GM23248 (cell line): ENCODE measurements at places on chromosomes 5 and 9. TPM values are rescaled to one million over a fixed set of nuclear protein-coding genes. Genes with fewer than 3 reads are reported as not detected.
A peak's percentile ranks its signal among the peaks of the same experiment; 100 is the strongest.

DNA sequence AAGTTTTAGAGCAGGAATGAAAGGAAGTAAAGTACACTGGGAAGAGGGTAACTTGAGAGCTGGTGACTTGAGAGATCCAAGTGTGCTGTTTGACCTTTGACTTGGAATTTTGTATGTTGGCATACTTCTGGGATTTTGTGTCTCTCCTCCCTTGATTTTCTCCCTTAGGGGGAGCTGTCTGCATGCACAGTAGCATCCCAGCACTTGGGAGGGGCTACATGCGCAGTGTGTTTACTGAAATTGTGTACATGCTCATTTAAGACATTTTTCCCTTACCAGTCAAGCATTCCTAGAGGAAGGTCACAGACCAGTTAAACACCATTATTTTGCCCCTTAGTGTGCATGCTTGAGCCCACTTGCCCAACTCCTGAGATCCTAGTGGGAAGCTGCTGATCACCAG, 120.1 kb downstream of the ZNF622 start:
- peak; percentile 21 for DNase-seq

- no peak for DNase-seq
Measured at GRCh38 chr9:27193886-27194285, 84.9 kb downstream of the TEK start.

GRCh38 chr9:694092-694402, 147.4 kb upstream of the DMRT1 start:
- DNase-seq, result no peak

GRCh38 chr5:175544108-175544511, 65.8 kb downstream of the SFXN1 start:
- DNase-seq, result no peak

DNA sequence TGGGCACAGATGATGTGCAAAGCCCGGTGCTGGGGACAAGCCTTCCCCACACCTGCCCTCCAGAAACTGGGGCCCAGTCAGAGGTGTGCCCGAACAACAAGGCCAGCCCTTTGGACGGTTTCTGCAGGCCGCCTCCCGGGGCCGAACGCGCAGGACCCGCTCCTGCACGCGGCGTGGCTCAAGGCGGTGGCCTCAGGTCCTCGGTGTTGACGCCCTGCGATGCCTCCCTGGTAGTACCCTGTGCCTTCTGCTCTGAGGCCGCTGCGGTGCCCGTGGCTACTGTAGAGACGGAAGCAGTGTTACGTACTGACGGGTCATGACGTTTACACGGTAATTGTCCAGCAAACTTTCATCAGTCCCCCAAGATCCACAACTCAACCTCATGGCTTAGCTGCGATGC, 33.5 kb upstream of the FANCC start:
- no peak for DNase-seq

DNA sequence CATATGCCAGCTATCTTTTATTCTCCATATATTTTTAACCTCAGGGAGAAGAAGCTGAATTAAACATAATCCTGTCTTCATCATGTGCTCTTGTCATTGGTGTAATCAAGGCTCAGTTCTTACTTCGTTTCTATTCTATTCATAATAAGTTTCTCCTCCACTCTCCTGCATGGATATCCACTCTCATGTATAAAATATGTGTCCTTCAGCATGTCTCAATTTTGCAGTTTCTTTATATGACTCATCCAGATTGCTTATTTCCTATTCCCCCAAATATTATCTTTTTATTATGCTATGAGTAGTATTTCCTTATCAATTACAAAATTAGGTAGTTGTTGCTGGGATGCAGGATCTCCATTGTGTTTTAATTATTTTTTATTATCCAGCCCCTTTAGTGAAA, 643.7 kb upstream of the ACO1 start:
- DNase-seq, result no peak

- DNase-seq, result no peak
Measured at GRCh38 chr9:117334101-117334500, 80.8 kb downstream of the ASTN2 start.

DNA sequence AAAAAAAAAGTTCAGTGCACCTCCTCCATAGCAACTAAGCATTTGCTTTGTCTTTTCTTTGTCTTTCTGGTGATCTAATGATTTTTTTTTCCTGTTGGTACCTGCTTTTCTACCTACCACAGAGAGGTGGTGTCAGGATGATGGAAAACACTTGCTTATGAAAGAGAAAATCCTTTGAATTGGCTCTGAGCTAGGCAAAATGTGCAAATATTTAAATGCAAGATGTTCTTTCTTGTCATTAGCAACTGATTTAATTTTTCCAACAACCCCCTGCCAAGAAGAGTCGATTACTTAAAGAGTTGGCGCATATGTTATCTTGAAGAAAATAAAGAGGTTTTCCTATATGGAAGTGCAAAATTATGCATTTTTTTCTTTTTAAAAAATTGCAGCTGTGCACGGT, 37.7 kb downstream of the TNC start:
- no peak for DNase-seq

DNA sequence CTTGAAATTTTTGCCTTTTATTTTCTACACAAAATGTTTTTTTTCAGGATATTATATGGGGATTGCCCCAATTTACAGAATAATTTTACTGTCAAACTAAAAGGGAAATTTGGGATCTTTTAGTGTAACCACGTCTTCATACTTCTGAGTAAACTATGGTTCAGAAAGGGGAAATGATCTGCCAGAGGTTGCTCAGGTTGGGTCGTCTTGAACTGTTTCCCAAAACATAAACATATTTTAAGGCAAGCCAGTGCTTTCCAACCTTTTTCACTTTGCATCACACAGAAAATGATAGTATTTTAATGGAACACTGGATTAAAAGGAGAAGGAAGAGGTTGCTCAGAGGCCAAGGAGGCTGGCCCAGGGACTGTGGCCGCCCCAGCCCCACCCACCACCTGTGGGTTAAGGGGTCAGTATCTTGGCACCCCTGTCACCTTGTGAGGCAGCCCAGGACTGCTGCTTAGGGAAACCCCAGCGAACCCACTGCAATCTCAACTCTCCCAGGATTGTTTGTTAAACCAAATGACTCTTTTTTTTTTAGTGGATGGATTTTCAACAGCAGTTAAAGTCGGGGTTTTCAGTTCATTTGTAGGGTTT, 142.7 kb upstream of the DHFR start:
- DNase-seq, result no peak

DNA sequence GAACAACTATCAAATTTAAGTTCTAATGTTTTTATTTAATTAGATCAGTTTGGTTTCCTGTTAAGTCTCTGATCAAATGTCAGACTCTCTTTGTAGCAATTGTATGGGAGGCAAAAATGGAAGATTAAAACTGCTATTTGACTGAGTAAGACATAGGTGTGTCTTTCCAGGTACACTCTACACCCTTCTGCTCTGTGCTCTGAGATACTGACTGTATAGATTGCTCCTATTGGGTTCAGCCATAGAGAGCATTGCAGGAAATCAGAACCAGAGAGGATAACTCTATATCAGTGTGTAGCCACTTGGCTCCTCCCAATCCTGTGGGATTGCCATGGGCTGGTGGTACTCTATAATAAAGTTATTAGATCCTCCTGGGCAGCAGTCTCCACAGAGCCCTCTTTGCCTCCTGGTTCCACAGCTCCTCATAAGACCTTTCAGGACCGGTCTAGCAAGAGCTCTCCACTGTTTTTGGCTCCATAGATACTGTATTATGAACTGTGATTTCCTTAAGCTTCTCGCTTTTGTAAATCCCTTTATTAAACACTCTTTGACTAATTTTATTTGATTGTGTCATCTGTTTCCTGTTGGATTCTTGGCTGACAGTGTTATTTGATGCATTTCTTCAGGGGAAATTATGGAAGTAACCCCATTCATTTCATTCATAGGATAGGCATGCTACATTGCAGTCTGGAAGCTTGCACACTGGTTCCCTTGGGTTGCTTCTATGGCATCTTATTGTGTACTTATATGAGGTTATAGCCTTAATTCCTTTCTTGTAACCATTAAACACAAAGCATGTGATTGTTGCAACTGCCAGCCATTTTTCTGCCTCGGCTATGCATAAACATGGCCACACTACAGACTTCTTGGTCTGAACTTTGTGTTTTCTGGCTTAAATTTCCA, 115.6 kb downstream of the VCAN start:
- peak; percentile 34 for DNase-seq

DNA sequence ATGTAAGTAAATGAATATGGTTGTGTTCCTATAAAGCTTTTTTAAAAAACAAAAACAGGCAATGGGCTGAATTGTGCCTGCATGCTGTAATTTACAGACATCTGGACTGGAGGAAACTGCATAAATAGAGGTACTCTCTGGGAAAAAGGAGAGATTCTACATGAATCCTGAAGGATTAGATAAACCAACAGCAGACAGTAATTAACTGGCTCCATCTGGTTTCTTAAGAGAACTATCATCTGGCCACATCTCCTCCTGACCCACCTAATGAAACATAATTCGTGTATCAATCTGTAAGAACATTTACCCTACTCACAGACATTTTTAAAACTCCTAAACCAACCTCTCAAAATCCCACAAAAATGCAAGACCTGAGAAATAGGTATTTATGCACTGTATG, 528.1 kb upstream of the ST8SIA4 start:
- no peak for DNase-seq

DNA sequence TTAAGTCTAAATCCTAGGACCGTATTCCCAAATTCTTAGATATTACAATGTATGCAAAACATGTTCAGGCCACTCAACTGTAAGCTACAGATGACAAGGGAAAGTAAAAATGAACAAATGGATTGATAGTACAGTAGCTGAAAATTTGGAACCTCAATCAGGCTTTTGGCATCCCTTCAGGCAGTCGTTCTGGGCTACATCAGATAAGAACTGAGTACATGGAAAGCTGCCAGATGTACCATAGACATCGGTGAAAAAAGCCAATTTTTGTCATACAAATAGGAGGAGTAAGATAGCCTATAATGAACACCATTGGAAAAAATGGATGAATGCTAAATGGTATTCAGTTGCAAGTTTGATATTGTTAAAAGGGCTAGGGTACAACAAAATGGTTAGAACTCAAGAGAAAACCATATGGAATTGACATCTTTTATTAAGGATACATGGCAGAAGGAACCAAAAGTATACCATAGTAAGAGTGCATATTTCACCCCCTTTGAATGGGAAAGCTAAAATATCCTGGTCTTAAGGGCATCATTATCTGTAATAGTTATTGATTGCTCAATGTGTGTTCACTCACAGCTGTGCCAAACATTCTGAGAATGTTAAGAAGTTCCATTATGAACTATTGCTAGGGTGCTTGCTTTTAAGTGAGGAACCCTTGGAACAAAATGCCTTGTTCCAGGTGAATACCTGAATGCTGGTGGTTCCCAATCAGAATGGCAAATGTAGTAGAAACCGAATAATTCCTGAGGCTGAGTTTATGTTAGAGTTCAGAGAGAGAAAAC, 86.4 kb downstream of the NR3C1 start:
- peak; percentile 44 for DNase-seq

- no peak for DNase-seq
Measured at GRCh38 chr5:131991593-131992324, 19.7 kb downstream of the ACSL6 start.

DNA sequence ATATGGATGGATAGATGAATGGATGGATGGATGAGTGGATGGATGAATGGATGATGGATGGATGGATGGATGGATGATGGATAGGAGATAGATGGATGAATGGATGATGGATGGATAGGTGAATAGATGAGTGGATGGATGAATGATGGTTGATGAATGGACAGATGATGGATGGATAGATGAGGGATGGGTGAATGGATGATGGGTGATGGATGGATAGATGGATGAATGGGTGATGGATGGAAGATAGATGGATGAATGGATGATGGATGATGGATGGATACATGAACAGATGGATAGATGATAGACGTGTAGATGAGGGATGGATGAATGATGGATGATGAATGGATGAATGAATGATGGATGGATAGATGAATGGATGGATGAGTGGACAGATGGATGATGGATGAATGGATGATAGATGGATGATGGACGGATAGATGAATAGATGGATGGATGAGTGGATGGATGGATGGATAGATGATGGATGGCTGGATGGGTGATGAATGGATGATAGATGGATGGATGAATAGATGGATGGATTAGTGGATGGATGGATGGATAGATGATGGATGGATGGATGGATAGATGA, 53.8 kb downstream of the OLFM1 start:
- DNase-seq, result no peak

DNA sequence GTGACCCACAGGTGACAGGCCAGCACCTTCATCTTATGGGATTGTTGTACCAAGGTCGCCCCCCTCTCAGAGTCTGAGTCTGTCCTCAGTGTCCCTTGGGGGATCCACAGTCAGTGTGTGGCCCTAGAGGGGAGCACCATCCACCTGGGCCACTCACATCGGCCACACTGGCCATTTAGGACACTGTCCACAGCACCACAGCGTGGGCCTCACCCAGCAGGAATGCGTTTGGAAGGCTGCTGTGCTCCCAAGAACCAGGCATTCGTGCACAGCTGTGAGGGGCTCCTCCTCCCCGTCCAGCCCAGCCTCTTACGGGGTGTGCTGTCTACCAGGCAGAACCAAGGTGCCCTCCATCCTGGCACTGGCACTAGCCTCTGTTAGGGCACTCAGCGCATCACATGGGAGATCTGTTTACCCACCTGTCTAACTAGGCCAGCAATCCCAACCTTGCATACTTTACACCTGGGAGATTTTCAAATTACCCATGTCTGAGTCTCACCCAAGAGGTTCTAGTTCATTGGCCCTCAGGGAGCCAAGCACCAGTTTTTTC, 24.5 kb upstream of the UBE2QL1 start:
- no peak for DNase-seq

DNA sequence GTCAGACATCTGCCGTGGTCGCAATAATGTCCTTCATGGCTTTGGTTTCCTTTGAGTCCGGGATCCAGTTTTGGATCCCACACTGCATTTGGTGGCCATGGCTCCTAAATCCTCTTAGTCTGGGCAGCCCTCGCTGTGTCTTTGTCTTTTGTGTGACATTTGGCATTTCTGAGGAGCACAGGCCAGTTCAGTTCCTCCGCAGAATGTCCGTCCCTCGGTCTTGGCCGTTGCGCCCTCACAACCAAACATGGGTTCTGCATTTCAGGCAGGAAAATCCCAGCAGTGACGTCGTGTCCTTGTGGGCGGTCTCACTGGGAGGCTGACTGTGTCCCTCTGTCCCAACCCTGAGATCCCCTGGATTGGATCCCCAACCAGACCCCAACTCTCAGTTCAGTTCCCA, 172.9 kb upstream of the PPP1R26 start:
- DNase-seq, result no peak

DNA sequence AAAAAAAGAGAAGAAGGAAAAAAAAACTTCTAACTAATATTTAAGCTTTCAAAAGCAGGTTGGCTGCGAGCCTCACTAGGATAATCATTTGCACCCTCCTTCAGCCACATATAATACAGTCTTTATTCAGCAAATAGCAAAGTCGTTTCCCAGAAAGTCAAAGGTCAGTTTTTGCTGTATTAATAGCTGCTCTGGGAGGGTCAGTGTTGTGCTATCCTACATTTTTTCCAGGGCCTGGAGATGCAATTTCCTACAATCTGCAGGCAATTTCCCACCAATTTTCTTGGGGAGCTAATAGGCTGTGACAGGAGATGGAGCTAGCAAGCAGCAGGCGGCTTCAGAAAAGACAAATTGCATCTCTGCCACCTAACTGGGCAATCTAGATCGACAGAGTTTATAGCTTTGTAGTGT, 136.8 kb downstream of the TLE1 start:
- DNase-seq, result no peak

LCN2 gene
- total RNA-seq, result not detected in 2 replicates

PCDHGA6 gene
- total RNA-seq, result 5.4 and 5.8 TPM in 2 replicates

PFN3 gene
- not detected in 2 replicates for total RNA-seq

LCN10 gene
- not detected in 2 replicates for total RNA-seq

SLC36A3 gene
- total RNA-seq, result not detected in 2 replicates

TMEM252 gene
- total RNA-seq, result not detected in 2 replicates

FOXD4L4 gene
- total RNA-seq, result not detected in 2 replicates

SHC3 gene
- total RNA-seq, result 0.54 and 0.63 TPM in 2 replicates

SPINK6 gene
- total RNA-seq, result not detected in 2 replicates

CCDC171 gene
- 0.76 and 3.5 TPM in 2 replicates for total RNA-seq
